ENCODE measurements at places on chromosomes 6 and 20.

DNA sequence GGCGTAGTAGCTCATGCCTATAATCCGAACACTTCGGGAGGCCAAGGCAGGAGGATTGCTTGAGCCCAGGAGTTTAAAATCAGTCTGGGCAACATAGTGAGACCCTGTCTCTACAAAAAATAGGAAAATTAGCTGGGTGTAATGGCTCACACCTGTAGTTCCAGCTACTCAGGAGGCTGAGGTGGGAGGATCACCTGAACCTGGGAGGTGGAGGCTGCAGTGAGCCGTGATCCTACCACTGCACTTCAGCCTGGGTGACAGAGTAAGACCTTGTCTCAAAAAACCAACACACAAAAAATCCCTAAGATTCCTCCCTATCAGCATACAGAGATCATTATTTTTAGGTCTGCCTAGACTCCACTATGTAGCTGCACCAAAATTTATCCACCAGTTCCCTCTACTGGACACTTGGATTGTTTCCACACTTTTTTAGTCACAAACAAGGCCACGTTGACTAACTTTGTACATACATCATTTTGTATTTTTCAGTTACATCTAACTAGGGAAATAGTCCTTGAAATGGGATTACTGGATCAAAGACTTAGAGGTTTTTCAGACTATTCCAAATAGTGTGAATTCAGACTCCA, 3.6 kb upstream of the PHF1 start:
- DNase-seq = no peak

DNA sequence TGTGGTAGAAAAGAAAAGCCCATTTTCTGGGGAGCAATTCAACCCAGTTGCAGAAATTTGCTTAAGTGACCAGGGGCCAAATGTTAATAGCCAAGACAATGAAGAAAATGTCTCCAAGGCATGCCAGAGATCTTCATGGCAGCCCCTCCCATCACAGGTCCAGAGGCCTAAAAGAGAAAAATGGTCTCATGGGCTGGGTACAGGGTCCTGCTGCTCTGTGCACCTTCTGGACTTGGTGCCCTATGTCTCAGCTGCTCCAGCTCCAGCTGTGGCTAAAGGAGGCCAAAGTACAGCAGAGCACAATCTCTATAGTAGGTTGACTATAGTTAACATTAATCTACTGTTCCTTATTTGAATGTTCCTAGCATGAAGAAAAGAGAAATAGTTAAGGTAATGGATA, 44.7 kb downstream of the FRK start:
- no peak for DNase-seq

GRCh38 chr6:26543953-26544352, 5.8 kb downstream of the HMGN4 start:
- DNase-seq = no peak

- no peak for DNase-seq
Measured at GRCh38 chr6:93048381-93048780, 371.0 kb downstream of the EPHA7 start.

- DNase-seq = no peak
Measured at GRCh38 chr6:39451831-39452230, 129.3 kb upstream of the KCNK16 start.

DNA sequence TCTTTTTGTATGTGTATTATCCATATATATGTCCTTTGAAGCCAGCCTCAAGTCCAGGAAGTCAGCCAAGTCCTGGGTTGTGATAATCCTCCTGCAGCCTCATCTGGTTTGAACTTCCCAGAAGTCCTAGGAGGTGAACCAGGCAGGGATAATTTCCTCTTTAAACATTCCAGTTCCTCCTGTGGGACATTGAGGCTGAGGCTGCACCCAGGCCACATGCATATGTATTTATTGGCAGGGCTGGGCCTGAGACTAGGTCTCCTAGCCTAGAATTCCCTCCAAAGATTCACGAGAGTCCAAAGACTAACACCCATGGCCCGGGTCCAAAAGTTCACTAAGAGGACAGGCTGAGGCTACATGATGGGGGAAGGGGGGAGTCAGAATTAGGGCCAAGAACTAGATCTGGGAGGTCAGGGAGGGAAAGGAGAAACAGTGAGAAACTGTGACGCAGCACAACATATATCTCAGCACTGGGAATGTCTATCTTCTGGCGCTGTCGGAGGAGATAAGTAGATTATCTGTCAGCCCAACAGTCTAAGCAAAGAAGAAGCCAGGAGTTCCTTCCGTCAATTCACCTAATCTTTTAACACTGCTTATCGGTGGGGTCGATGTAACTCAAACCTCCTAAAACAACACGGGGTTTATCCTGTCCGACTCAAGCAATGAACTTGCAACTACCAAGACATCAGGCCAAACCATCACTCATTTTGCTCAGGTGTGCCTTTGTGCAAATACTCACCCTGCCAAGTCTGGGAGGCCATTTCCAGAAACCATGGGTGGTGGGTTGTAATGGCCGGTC, 43.3 kb downstream of the SNX5 start:
- DNase-seq = no peak

GRCh38 chr6:75183099-75183541, 22.7 kb downstream of the COL12A1 start:
- DNase-seq = no peak

DNA sequence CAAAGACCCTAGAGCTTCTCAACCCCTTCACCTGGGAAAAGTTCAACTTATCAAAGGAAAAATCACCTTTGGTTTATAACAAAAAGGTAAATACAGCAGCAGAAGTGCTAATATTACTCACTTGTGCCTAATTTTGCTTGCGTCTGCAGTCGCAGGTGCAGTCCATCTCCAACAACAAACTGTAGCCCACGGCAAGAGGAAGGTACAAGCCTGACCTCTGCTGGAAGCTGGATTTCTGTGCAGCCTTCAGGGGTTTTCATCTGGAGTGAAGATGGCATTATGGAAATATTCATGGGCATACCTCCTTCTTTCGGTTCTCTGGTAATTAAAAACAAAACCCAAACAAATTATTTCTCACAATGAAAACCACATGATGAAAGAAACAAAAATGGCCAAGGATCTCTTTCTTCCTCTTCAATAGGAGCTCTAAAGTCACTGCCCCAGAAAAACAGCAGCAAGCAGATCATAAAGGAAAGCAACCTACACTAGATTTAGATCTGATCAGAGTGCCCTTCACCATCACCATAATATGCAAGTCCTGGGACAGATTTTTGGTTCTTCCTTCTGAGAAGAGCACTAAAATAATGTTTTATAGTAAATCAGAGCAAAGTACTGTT, 7.8 kb downstream of the UBE3D start:
- DNase-seq = peak; percentile 83

DNA sequence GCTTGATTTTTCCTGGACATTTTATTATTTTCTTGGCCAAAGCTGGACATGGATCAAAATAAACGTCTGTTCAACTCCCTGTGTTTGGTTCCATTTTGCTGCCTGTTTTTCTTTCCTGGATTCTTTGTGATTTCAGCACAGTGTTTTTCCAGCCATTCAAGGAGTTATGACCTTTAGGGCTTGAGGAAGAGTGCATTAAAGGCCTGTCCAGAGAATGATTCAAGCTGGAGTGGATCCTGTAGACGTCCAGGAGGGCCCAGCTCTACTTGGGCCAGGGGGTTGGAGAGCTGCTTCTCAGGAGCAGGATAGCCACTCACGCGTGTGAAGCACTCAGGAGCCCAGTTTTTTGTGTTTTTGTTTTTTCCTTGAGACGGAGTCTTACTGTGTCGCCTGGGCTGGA, 56.5 kb upstream of the IER3 start:
- DNase-seq = no peak

- no peak for DNase-seq
Measured at GRCh38 chr6:37992749-37993148, 173.2 kb downstream of the ZFAND3 start.

DNA sequence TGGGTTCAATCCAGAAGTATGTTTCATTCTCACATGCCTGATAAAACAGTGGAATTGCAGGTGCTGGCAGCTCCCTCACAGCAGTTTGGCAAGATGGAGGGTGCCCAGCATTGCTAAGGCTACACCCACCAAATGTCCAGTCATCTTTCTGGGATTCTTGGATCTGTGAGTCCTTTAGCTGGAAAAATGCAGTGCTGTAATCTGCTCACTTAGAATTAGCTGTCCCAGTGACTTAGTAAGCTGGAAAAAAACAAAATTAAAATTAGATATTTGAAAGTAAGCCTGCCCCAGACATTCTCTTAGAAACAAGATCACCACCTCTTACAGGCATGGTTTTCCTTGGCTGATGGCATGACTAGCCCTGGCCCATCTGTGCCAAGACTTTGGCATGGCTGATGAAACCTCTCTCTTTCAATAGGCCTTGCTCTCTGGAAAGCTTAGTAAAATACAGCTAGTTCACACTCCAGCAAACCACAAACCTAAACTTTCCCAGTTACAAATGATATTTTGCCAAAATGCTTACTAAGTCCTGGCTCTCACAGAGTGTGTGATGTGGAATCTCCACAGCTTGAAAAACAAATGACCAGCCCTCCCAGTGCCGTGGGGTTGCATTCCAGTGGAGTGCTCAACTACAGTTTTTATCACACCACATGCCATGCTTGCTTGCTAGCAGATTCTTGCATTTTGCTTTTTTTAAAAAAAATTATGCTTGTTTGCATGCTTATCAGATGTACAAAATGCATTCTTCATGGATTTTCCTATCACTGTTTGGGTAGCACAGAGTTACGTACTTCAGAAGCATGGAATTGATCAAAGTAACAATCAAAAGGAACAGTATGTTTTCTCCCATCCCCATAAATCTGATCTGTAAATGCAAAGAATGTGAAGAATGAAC, 261.5 kb downstream of the EYA4 start:
- DNase-seq = no peak

DNA sequence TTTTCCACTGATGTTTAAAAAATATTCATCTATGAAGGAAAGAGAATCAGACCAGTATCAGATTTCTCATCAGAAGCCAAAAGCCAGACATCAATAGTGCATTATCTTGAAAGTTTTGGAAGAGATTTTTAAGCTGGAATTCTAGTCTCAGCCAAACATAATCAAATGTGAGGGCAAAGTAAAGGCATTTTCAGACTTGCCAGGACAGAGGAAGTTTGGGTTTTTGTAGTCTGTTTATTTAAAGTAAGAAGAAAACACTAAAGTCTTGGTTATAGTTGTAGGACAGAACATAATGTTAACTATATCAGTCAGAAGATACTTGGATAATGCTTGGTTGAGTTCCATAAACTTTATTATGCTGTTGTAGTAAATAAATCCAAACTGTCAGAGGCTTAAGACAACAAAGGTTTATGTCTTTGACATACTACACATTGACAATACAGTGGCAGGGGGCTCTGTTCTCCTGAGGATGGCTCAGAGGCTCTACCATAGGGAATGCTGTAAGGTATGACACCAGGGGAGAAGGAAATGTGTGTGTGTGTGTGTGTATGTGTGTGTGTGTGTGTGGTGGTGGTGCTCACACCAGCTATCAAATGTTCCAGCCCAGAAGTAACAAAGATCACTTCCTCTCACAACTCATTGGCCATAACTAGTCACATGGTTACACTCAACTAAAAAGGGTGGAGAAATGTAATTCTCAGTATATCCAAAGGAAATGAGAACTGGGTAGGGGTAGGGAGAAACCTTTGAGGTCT, 26.7 kb upstream of the YWHAB start:
- no peak for DNase-seq

DNA sequence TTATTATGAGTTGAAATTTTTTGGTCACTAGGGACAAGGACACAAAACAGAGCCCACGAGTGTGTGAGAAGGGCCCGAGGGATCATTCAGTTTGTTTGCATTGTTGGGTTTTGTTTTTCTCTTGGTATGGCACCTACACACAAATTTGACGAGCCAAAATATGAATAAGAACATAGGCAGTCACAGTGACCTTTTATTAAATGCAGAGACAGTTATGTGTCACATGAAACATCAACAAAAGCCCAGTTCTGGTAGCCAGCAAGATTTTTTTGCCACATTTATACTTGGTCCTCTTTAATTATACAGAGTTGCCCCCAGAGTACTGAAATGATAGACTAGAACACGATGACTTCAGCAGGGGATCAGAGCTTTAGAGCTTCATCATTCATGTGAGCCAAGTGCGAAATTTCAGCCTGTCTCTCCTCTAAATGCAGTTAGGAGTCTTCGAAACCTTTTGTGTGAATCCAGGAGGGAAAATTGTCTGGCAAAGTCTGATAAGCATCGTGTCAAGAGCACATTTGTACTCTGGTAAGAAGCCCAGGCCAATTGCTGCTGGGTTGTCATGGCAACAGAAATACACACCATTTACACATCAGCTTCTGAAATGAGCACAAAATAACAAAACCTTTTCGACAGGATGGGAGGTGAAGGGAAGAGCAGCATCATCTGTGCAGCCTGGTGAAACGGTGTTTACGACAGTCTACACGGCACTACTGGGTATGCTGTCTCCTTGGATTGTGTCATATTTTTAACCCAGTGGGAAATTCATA, 79.2 kb upstream of the RIPOR2 start:
- DNase-seq = no peak

DNA sequence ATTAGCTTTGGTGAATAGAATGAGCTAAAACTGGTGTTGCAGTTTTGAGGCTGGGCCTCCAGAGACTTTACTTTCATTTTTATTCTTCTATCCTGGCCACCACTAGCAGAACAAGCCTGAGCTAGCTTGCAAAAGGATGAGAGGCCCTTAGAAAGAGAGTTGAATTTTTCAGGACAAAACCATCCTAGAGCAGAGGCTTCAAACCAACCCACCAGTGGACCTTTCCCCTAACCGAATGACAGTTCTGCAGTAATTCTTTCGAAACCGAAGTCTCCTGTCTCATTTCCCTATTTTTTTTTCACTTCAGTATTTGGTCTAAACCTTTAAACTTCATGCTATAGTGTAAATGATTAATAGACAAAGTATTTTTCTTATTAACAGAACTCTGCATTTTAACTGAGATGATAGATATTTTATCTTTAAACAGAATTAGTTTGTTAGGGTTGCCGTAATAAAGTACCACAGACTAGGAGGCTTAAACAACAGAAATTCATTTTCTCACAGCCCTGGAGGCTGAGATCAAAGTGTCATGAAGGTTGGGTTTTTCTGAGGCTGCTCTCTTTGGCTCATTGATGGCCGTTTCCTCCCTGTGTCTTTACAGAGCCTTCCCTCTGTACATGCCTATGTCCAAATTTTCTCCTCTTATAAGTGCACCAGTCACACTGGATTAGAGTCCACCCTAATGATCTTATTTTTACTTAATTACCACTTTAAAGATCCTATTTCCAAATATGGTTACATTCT, 80.6 kb upstream of the PAK5 start:
- peak; percentile 35 for DNase-seq

DNA sequence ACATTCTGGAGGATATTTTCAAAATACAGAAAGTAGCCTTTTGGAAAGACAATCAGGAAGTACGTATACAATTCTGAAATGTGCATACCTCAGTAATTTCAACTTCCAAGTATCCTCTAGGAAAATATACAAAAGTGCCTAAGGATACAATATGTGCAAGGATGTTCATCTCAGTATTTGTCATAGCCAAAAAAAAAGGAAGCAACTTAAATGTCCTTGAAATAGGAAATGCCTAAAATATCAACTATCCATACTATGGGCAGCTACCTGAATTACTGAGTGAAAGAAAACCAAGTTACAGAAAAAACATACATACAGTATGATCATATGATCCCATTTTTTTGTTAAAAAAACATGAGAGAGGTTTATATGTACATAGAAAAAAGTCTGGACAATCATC, 1.5 kb downstream of the PPIL1 start:
- DNase-seq = no peak
